ENCODE measurements at places on chromosomes 4 and X. TPM values are rescaled to one million over a fixed set of nuclear protein-coding genes. Genes with fewer than 3 reads are reported as not detected.

The CT83 gene
- not detected for total RNA-seq

The NUDT10 gene
- total RNA-seq = not detected

The HSFX2 gene
- total RNA-seq = 0.26 TPM

The PABPC1L2B gene
- not detected for total RNA-seq

The HSD17B11 gene
- 34.9 TPM for total RNA-seq

The ABLIM2 gene
- 0.64 TPM for total RNA-seq

The TCEAL6 gene
- not detected for total RNA-seq

The CSAG1 gene
- total RNA-seq = not detected

The HCCS gene
- 32.7 TPM for total RNA-seq

The PHKA1 gene
- total RNA-seq = 28.6 TPM

The CENPVL1 gene
- not detected for total RNA-seq

The ARHGAP36 gene
- not detected for total RNA-seq

The CRLF2 gene
- total RNA-seq = 0.67 TPM

The ATP8A1 gene
- total RNA-seq = 0.80 TPM

The ALAS2 gene
- not detected for total RNA-seq

The CFI gene
- 0.33 TPM for total RNA-seq

The FUNDC2 gene
- total RNA-seq = 68.8 TPM

The TSC22D3 gene
- 7.2 TPM for total RNA-seq

The EDNRA gene
- total RNA-seq = 0.13 TPM

The OFD1 gene
- 22.8 TPM for total RNA-seq

The RNF128 gene
- 5.0 TPM for total RNA-seq
